ENCODE measurements at places on chromosomes 12 and 14. TPM values are rescaled to one million over a fixed set of nuclear protein-coding genes. Genes with fewer than 3 reads are reported as not detected.

CSAD gene
- 68.8 TPM for total RNA-seq

SLC8A3 gene
- total RNA-seq: 1.8 TPM

DNA sequence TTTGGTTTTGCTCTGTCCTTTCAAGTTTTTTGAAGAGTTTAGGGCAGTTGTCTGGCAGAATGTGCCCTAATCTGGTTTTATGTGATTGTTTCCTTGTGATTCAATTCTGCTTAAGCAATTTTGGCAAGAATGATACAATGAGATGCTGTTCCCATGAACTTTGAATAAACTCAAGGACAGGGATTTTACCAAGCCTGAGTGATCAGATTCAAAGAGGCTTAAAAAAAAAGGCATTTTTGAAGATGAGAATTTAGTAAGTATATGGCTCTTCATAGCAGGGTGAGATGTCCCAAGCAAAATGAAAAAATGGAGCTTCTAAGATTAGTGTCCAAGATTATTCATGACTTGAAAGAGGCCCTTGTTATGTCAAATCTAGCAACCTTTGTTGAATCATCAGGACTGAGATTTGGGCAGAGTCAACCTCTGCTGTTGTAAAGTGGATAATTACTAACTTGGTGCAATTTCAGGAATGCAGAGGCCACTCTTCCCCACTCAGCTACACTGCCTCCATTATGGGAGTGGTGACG is 180.6 kb upstream of the NUDT4 start:
- no peaks in the 10 kb centered on the region for H3K4me1 ChIP-seq
- H3K36me3 ChIP-seq: no peaks in the 10 kb centered on the region
- no peak for DNase-seq

DNA sequence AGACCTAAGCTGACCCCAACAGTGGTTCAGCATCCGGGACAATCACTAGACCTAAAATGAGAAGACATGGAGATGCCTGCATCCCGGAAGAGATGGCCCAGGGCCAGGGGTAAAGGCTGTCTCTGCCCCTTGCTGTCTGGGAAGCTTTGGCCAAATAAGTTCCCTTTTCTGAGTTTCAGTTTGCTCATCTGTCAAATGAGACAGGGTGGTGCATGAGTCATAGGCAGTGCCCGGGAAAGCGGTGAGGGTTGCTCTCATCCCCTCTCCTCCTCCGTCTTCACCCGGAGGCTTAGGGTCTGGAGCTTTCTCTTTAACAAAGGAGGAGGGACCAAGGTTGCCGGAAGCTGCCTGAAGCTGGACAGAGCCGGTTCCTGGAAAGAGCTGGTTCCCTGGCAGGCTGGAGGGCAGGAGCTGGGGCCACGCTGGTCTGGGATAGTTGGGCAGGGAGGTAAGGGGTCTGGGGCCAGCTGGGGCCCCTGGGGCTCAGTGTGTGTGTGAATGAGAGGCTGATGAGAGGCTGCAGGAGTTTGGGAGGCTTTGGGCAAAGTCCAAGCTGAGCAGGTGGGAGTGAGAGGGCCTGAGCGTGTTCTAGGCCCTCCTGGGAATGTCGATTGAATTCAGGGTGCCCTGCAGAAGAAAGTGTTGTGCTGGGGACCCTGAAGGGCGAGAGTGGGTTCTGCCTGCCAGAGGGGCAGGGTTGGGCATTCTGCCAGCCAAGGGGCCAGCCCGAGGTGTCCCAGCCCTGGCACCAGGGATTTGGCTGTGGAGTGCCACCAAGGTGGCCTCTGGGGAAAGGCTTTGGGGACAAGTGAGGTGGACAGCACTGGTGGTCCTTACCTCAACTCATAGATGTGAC is at the start of gene SDSL:
Gene SDSL (plus strand): TSS at position 351 of the 856 bp plus-strand sequence. CDS start 5,603 bp downstream, outside the sequence.
- peak within 1 kb of the TSS; percentile 36 for H3K4me3 ChIP-seq
- no peaks in the 10 kb centered on the region for H3K36me3 ChIP-seq
- peak; percentile 36 for DNase-seq

DNA sequence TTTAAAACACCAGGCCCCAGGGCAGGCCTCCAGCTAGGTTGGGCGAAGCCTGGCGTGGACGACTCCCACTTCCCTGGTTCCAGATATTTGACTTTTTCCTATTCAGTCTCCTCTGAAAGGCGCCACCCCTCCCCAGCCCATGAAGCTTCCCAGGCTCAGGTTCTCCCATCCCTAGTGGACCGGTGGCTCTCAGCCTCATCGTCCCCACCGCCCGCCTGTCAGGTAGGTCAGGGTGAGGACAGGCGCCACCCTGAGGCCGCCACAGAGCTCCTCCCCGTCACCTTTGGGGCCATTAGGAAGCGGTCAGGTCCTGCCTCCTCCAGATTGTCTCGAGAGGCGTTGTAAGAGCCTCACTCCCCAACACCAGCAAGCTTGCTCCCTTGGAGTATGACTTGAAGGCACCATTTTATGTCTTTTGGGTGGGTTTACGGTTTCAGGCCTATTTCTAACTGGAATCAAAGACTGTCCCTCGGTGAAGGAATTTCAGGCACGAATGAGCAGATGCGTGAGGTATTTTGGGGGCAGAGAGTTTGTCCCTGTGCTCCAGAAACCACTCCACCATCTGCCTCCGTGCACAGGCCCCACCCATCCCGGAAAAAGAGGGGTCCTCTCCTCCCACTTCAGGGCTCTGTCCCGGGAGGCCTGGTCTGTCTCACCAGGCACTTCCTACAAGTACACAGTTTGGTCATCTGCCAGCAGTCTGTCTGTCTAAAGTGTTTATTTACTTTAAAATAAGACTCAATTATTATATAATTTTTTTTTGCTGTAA is 55.6 kb downstream of the TSPAN9 start:
- peaks cover 7% of the 10 kb centered on the region for H3K4me1 ChIP-seq
- no peak for DNase-seq
- no peak overlapping the region for H3K27ac ChIP-seq

GRCh38 chr12:45248095-45248494 is 32.2 kb downstream of the ANO6 start:
- no peak overlapping the region for H3K27ac ChIP-seq
- no peak overlapping the region for H3K4me3 ChIP-seq
- H3K27me3 ChIP-seq: no peaks in the 10 kb centered on the region
- no peaks in the 10 kb centered on the region for H3K36me3 ChIP-seq
- no peaks in the 10 kb centered on the region for H3K4me1 ChIP-seq

DNA sequence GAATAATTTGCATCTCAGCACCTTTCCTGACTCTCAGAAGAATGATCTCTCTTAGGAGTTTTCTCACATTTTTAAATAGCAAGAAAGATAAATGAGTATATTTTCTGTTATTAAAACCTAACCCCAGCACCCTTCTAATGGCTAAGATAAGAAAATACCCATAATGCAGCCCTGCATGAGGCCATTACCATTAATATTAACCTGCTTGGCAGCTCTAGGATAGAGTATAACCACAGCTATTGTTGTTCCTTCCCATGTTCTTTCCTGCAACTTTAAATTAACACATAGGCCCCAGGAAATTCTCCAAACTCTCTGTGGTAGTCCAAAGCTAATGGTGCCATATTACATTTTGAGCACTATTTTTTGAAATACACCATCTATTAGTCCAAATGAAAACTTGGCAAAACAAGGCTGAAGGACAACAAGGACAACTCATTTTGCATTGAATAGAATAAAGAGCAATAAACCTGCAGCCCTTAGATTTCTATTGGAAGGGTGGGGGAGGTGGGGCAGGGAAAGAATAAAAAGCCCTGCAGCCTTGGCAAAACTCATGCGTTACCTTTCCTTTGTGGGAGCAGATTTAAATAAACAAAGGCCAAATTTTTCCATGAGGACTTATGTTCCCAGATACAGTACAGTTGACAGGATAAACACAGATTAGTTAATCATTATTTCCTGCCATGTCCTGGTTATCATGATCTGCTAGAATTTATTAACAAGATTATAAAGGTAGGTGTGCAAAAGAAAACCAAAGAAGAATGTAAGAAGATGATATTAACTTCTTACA is 46.9 kb downstream of the BTG1 start:
- no peaks in the 10 kb centered on the region for H3K36me3 ChIP-seq
- H3K27me3 ChIP-seq: no peaks in the 10 kb centered on the region
- no peak overlapping the region for H3K27ac ChIP-seq
- H3K4me1 ChIP-seq: no peaks in the 10 kb centered on the region
